ENCODE measurements at places on chromosomes 5 and 9.

- DNase-seq: no peak
Measured at GRCh38 chr5:157648275-157648990, 3.8 kb downstream of the SOX30 start.

GRCh38 chr5:103598997-103599566 is 36.5 kb upstream of the NUDT12 start:
- DNase-seq: no peak

GRCh38 chr5:53430618-53431252 is 49.7 kb upstream of the FST start:
- no peak for DNase-seq

- no peak for DNase-seq
Measured at GRCh38 chr9:93869088-93869487, 86.1 kb downstream of the BARX1 start.

GRCh38 chr5:163609910-163610309 is 104.5 kb downstream of the MAT2B start:
- no peak for DNase-seq

GRCh38 chr5:7881091-7881490 is 12.1 kb downstream of the MTRR start:
- no peak for DNase-seq
